ENCODE measurements at places on chromosomes 5 and 9. TPM values are rescaled to one million over a fixed set of nuclear protein-coding genes. Genes with fewer than 3 reads are reported as not detected.

- H3K4me3 ChIP-seq = no peak overlapping the region
Observed at GRCh38 chr5:156400231-156400986, 73.4 kb downstream of the SGCD start.

GRCh38 chr5:175547842-175548241, 69.5 kb downstream of the SFXN1 start:
- H3K27ac ChIP-seq = no peak overlapping the region
- no peaks in the 10 kb centered on the region for H3K4me1 ChIP-seq
- peaks cover 17% of the 10 kb centered on the region for H3K27me3 ChIP-seq
- no peaks in the 10 kb centered on the region for H3K36me3 ChIP-seq
- H3K4me3 ChIP-seq = no peak overlapping the region
- no peak for DNase-seq

CCDC171 gene
- total RNA-seq = 2.9 TPM

MCC gene
- total RNA-seq = 11.4 TPM

PHF24 gene
- 0.68 TPM for total RNA-seq

EIF4E1B gene
- not detected for total RNA-seq

GRCh38 chr9:106419829-106420228, 443.1 kb upstream of the ZNF462 start:
- H3K4me1 ChIP-seq = no peaks in the 10 kb centered on the region
- H3K4me3 ChIP-seq = no peak overlapping the region

DMRT2 gene
- total RNA-seq = 3.9 TPM

GRCh38 chr5:178318893-178319292, 86.3 kb upstream of the PHYKPL start:
- peak; percentile 40 for DNase-seq
- no peak overlapping the region for H3K4me3 ChIP-seq
- H3K27ac ChIP-seq = no peak overlapping the region

SLC45A2 gene
- not detected for total RNA-seq

CSF2 gene
- total RNA-seq = not detected

OR1J2 gene
- not detected for total RNA-seq

DNA sequence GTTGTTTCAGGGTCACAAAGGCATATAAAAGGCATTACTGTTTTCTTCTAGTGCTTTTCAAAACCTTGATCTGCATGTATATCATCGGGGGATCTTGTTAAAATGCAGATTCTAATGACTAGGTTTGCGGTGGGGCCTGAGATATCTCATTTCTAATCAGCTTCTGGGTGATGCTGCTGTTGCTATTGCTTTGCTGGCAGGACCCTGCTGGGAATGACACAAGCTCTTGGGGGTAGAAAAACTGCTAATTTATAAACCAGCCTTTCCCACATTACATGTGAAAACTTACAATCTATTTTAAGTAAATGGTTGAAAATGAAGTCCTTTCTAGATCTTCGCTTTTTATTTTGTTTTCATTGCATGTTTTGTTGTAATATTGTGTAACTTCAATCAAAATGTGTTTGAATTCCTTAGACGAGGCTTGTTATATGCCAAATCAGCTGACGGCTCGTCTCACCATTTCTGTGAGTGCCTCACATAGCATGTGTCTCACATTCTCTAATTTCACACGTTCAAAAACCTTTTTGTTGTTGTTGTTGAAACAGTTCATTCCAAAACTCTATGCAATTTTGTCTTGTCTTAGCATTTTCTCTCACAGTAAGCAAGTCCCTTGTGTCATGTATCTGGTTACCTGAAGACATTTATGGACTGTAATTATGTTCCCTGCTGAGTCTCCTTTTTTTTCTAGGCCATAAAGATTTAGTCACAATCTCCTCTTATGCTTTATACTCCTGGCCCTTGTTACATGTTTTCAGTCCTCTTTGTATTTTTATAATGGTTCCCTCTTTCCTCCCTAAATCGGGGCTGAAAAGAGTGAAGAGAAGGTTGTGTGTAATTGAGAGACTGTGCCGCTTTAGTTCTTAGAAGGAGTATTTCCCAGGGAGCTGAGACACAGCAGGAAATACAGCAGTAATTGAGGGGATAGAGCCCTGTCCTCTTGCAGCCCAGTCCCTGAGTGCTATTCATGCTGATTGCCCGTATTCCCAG, 521.0 kb upstream of the SEMA6A start:
- DNase-seq = no peak
- no peaks in the 10 kb centered on the region for H3K27me3 ChIP-seq
- no peak overlapping the region for H3K27ac ChIP-seq

DNA sequence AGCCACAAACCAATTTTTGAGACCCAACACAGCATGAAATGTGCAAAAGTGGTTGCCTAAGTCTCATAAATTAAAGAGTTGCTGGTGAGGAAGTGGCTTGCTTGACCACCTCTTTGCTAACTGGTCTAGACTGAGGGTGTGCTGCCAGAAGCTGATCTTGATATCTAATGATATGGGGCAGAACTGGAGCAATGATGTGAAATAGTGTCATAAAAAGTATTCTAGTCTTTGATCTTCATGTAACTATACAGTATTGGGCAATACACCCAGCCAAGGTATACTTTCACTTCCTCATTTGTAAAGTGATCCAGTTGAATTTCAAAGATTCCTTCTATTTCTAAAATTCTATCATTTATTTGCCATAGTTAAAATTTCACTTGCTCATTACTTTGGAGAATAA, 5.9 kb upstream of the YTHDC2 start:
- H3K27ac ChIP-seq = no peak overlapping the region
- no peaks in the 10 kb centered on the region for H3K4me1 ChIP-seq
- no peaks in the 10 kb centered on the region for H3K36me3 ChIP-seq

TMEM267 gene
- 15.0 TPM for total RNA-seq

TMEM245 gene
- 101 TPM for total RNA-seq

GRCh38 chr9:135910757-135911156, 3.4 kb upstream of the CAMSAP1 start:
- H3K36me3 ChIP-seq = peaks cover 26% of the 10 kb centered on the region
- H3K27ac ChIP-seq = no peak overlapping the region
- peak; percentile 54 for DNase-seq
- no peak overlapping the region for H3K4me3 ChIP-seq
- no peaks in the 10 kb centered on the region for H3K4me1 ChIP-seq

DNA sequence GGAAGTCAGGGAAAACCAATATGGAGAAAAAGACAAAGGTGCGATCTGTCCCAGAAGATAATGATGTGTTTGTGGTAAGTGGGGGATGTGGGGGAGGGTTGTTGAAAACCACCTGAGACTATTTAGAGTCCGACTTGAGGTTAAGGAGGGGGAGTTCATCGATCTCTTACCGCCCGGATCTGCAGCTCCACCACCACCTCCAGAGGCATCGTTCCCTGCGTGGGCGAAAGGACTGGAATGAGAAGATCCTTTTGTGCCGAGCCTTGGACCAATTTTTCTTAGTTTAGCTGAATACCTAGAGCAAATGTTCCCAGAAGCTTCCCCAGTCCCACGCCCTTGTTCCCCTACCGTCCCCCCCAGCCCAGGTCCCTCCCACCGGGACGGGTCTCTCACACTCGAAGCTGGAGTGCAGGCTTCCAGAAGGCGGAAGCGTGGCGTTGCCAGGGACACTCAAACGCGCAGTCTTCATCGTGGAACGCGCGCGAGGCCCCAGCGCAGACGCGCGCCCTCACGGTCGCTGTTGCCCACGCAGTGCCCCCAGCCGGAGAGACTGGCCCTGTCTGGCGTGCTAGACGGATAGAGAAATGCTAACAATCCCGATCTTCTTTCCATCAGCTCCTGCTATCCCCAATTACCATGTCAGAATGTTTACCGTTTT, at the start of gene SPATA6L:
Gene SPATA6L, minus strand, starts transcription at position 439 of the 658 bp plus-strand sequence. Its CDS starts 230 bp downstream, at position 209.
- peak within 1 kb of the TSS; percentile 47 for H3K4me3 ChIP-seq
- peak within 1 kb of the TSS; percentile 75 for H3K27ac ChIP-seq
- DNase-seq = peak; percentile 88

OR1N2 gene
- not detected for total RNA-seq

DNA sequence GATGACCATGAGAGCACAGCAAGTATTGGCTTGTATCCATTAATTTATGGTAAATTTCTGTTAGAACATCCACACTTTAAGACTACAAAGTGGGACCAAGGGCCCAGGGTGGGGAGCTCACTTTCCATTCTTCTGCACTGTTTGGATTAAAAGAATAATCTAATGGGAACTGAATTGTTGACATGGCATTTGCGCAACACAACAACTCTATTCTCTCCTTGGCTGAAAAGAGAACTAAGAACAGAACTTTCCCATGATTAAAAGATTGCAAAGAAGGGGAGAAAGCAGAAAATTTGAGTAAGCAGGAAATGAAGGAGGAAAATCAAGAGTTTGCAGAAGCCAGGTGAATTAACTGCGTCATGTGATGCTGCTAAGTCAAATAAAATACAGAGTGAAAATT, 143.4 kb downstream of the HINT1 start:
- no peaks in the 10 kb centered on the region for H3K27me3 ChIP-seq
- no peaks in the 10 kb centered on the region for H3K36me3 ChIP-seq
- H3K4me3 ChIP-seq = no peak overlapping the region
- H3K27ac ChIP-seq = no peak overlapping the region
- no peak for DNase-seq
- H3K4me1 ChIP-seq = no peaks in the 10 kb centered on the region

GRCh38 chr9:14326264-14326826, 12.4 kb upstream of the NFIB start:
- H3K4me1 ChIP-seq = peaks cover 13% of the 10 kb centered on the region
- H3K27me3 ChIP-seq = no peaks in the 10 kb centered on the region
- no peak for DNase-seq
- no peaks in the 10 kb centered on the region for H3K36me3 ChIP-seq

GRCh38 chr9:88706193-88707113, 171.5 kb downstream of the NXNL2 start:
- no peaks in the 10 kb centered on the region for H3K27me3 ChIP-seq
- H3K4me3 ChIP-seq = no peak overlapping the region
- no peak overlapping the region for H3K27ac ChIP-seq
- no peak for DNase-seq
- no peaks in the 10 kb centered on the region for H3K4me1 ChIP-seq

- no peak overlapping the region for H3K27ac ChIP-seq
- no peaks in the 10 kb centered on the region for H3K36me3 ChIP-seq
- H3K4me3 ChIP-seq = no peak overlapping the region
- DNase-seq = no peak
- H3K4me1 ChIP-seq = no peaks in the 10 kb centered on the region
- no peaks in the 10 kb centered on the region for H3K27me3 ChIP-seq
Observed at GRCh38 chr9:27586304-27586703, 13.0 kb upstream of the C9orf72 start.

DNA sequence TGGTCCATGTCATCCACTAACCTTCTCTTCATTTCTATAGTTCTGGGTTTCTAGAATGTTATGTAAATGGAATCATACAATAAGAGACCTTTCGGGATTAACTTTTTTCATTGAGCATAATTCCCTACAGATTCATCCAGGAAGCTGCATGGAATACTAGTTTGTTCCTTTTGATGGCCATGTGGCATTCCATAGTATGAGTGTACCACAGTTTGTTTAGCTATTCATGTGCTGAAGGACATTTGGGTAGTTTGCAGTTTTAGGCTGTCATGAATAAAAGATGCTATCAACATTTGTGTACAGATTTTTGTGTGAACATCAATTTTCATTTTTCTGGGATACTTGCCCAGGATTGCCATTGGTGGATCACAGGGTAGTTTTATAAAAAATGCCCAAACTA, 6.8 kb upstream of the SPTLC1 start:
- no peaks in the 10 kb centered on the region for H3K4me1 ChIP-seq
- H3K27me3 ChIP-seq = no peaks in the 10 kb centered on the region
- DNase-seq = no peak
- no peaks in the 10 kb centered on the region for H3K36me3 ChIP-seq

- no peaks in the 10 kb centered on the region for H3K27me3 ChIP-seq
- H3K27ac ChIP-seq = no peak overlapping the region
- no peak overlapping the region for H3K4me3 ChIP-seq
- no peak for DNase-seq
- H3K4me1 ChIP-seq = no peaks in the 10 kb centered on the region
Observed at GRCh38 chr5:57900381-57900944, 417.9 kb upstream of the ACTBL2 start.

DNA sequence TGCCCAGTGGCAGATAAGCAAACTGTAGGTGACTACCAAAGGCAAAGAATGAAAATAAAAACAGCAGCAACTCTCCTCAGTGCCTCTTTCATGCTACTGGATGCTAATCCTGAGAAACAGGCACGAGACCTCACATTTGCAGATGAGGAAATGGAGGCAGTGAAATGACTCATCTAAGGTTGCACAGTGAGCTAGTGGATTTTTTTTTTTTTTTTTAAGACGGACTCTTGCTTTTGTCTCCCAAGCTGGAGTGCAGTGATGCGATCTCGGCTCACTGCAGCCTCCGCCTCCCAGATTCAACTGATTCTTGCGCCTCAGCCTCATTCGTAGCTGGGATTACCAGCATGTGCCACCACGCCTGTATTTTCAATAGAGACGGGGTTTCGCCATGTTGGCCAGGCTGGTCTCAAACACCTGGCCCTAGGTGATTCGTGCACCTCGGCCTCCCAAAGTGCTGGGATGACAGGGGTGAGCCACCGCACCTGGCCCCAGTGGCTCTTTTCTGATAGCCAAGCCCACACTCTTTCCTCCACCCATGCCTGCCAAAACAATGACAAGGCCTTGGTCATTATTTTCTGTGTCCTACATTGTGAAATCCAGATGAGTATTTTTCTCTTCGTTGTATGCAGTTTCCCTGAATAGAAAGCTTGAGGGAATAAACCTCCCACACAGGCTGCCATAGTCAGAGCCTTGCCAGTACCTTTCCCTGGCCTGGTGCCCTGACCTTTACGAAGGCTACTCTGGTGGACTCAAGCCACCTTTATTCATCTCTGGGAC, 19.2 kb downstream of the DOCK2 start:
- no peak overlapping the region for H3K4me3 ChIP-seq
- H3K27me3 ChIP-seq = no peaks in the 10 kb centered on the region
- H3K27ac ChIP-seq = no peak overlapping the region
- DNase-seq = no peak
- H3K36me3 ChIP-seq = no peaks in the 10 kb centered on the region
- peaks cover 6% of the 10 kb centered on the region for H3K4me1 ChIP-seq

GRCh38 chr9:77705636-77706035, 57.5 kb upstream of the GNA14 start:
- H3K27ac ChIP-seq = no peak overlapping the region
- no peaks in the 10 kb centered on the region for H3K36me3 ChIP-seq
- DNase-seq = no peak
- H3K27me3 ChIP-seq = no peaks in the 10 kb centered on the region
- no peaks in the 10 kb centered on the region for H3K4me1 ChIP-seq

GRCh38 chr5:1378096-1378495, 33.2 kb upstream of the CLPTM1L start:
- peaks cover 12% of the 10 kb centered on the region for H3K27me3 ChIP-seq
- no peaks in the 10 kb centered on the region for H3K36me3 ChIP-seq
- DNase-seq = no peak
- no peak overlapping the region for H3K4me3 ChIP-seq

CHSY3 gene
- total RNA-seq = 0.99 TPM

DNA sequence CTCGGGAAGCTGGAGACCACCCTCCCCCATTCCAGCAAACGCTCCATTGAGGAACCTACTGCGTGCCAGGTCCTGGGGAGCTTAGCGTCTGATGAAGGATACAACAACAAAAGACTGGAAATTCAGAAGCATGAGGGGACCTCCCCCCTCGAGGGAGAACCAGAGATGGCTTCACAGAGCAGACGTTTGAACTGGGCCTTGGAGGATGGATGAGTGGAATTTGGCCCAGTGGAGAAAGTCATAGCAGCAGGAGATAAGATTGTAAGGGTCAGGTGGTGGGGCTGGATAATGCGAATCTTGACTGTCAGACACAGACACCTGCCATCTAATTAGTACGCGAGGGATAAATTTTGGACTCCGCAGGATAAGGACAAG, 1.2 kb upstream of the SLC25A51 start:
- DNase-seq = peak; percentile 62
- no peaks in the 10 kb centered on the region for H3K36me3 ChIP-seq
- H3K4me3 ChIP-seq = peak overlapping the region; percentile 92
- peak overlapping the region; percentile 93 for H3K27ac ChIP-seq
- peaks cover 22% of the 10 kb centered on the region for H3K4me1 ChIP-seq
